K562 (cell line): ENCODE measurements at places on chromosomes 16 and 17.

- no peak for DNase-seq
These were observed 35.2 kb downstream of the SKAP1 start for GRCh38 chr17:48394821-48395220.

GRCh38 chr16:60170196-60170595 is 1436.1 kb upstream of the GOT2 start:
- DNase-seq: no peak

GRCh38 chr16:9644258-9644657 is 538.0 kb downstream of the GRIN2A start:
- DNase-seq: no peak

GRCh38 chr16:61596655-61597054 is 439.6 kb downstream of the CDH8 start:
- no peak for DNase-seq

DNA sequence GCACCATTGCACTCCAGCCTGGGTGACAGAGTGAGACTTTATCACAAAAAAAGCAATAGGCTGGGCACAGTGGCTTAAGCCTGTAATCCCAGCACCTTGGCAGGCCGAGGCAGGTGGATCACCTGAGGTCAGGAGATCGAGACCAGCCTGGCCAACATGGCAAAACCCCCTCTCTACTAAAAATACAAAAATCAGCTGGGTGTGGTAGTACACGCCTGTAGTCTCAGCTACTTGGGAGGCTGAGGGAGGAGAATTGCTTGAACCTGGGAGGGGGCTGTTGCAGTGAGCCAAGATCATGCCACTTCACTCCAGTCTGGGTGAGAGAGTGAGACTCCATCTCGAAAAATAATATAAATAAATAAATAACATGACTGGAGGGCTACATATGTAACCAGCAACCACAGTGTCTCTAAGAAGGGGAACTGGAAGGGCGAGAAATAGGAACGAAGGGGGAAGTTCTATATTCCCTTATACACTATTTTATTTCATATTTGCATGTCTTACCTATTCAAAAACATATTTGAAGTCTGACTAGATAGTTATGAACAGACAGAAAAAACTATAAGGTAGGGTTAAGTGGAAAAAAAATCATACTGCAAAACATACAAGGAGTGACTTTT is 25.9 kb downstream of the MYH11 start:
- DNase-seq: no peak

- DNase-seq: no peak
These were observed 4.7 kb upstream of the CACNG4 start for GRCh38 chr17:66959641-66960375.
